ENCODE measurements at places on chromosomes 4 and X. TPM values are rescaled to one million over a fixed set of nuclear protein-coding genes. Genes with fewer than 3 reads are reported as not detected.

DNA sequence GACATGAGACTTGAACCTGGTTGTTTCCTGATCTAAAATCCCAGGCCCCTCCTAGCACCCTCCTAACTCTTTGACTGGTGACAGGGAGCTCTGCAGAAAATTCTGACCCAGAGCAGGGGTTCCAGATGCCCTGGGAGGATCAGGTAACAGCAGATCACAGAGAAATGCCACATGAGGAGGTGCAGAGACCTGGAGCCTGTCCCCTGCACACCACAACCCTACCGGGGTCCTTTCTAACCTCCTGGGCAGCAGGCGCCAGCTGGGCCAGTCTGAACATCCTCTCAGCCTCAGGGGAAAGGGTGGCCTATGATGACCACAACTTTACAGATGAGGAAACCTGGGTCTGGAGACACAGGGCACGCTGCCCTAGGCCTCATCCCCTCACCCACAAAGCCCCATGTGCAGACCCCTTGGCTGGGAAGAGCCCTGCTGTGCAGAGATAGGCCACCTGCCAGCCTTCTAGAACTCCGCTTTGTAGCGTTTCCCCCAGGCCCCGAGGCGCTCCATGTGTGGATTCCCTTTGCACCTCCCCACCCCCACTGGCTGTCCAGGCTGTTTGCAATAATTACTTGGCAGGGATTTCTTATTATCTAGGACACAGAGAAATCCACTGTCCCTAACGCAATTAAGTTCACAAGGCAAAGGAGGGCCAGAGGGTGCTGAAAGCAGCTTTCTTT lies 36.5 kb downstream of the WDR1 start:
- no peak for DNase-seq

GRCh38 chr4:153506341-153507309 lies 40.5 kb downstream of the TMEM131L start:
- no peak for DNase-seq

DNA sequence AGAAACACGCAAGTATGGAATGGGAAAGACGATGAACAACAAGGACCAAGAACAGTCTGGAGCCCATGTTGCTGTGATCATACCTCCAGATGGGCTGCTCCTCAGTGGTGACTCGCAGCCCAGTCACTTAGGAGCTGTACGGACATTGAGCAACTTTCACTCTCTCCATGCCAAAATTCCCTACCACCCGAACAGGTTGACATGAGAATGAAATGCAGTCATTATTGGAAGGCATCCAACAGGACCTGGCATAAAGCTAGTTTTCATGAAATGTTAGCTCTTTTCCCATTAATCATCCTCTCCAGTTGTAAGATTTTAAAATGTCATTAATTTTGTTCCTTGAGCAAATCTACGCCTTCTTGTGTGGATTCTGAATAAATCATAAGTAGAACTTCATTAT lies 82.7 kb upstream of the GPM6B start:
- no peak for DNase-seq

Gene FAM241A
- 0.90 TPM for total RNA-seq

All from CD8-positive, alpha-beta T cell (primary cell).